ENCODE measurements at places on chromosomes 11 and 22. TPM values are rescaled to one million over a fixed set of nuclear protein-coding genes. Genes with fewer than 3 reads are reported as not detected.

The FBLN1 gene
- 96.0 TPM for polyA plus RNA-seq

The PDGFD gene
- polyA plus RNA-seq = not detected

The PANX2 gene
- 0.16 TPM for polyA plus RNA-seq

The CDKN1C gene
- polyA plus RNA-seq = 108 TPM

The GTPBP1 gene
- polyA plus RNA-seq = 33.3 TPM

DNA sequence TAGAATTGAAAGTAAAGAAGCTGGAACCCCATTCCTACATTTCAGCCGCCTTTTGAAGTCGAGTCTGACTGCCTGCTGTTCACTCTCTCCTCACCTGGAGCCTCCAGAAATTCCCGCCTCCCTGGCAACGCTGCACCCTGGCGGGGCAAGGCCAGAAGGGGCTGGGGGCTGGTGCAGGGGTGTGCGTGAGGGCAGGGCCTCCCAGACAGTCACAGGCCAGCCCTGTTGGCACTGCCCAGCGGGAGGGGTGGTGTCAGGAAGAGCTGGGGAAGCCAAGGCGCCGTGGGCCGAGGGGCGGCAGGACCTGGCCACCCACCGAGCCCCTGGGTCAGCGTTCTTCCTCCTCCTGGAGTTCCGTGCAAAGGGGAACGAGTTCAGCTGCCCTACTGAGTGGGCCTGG is 123.2 kb downstream of the KCNQ1OT1 start:
- no peak for DNase-seq

DNA sequence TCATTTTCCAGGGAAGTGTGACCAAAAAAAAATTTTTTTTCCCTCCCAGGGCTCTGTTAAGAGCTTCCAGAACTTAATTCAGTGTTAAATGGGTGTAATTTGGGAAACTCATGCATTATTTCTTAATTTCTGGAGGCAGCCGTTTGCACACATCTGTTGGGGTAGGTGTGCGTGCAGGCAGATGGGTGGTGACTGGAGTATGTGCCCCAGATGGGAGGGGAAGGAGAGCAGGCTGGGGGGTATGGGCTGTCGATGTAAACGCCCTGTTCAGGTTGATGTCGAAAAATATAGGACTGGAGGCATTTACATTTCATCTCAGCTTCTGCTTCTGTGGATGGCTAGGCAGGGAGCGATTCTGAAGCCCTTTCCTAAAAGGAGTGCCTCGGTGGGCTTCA is 13.7 kb upstream of the SHISAL1 start:
- no peak for DNase-seq

DNA sequence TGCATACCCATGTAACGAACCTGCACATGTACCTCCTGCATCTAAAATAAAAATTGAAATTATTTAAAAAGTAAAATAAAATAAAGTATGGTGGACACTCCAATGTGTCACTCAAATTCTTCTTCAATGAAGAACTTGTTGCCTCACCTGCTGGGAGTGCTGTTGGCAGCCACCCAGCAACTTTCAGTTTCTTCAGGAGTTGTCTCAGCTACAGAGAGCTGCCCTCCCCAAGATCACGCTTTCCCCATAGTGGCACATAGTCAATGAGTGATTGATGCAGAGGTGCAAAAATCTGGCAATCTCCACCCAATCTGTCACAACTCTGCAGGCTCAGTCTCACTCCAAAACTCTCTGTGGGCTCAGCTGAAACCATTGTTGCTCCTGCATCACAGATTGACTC is 92.3 kb upstream of the C11orf87 start:
- no peak for DNase-seq

- no peak for DNase-seq
Measured at GRCh38 chr22:25650833-25651232, 86.4 kb downstream of the GRK3 start.

DNA sequence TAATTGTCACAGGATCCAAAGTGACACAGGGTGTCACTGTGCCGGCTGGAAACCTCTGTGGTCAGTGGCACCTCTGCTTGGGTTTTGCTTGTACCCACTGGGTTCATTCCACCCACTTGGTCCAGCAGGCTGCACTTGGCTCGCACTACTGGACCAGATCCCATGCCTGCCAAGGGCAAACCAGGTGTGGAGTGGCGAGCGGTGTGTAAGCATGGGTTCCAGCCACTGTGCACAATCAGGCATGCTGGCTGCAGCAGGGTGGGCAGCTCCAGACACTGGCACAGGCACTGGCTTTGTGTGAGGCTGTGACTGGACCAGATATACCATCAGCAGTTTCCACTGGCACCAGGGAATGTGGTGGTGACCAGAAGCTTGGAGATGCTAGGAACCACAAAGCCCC is 261.4 kb downstream of the KCNA4 start:
- DNase-seq = no peak

DNA sequence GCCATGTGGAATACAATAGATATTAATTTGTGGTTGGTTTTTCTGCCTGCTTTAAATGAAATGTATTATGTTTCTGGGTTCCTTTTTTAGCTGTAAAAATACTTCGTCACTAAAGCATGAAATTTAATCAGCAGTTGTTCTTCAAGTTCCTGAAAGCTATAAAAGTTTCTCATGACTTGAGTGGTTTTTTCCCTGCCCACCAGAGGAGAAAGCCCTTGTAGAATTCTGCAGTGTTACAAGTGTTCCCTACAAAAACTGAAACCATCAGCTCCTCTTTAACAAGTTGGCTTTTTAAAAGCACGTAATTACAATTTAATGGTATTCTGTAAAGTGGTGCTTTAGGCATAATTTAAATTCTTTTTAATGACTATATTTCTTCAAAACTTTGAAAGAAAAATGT is 56.2 kb downstream of the PANX1 start:
- no peak for DNase-seq

DNA sequence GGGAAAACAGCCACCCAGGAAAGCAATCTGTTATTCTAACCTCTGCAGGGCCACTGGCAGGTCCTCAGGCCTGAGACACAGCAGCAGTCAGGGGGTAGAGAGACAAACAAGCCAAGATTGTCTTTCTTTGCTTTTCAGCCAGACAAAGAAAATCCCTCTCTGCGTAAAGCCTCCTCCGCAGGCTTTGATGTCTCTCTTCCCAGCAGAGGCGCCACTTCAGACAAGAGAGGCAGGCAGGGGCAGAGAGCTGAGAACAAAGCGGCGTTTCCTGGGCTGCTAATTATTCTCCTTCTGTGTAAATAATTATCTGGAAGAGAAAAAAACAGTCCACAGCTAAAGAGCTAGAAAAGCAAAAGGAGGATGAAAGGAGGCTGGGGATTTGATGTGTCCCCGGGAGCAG is 102.7 kb upstream of the SEZ6L start:
- no peak for DNase-seq

- DNase-seq = no peak
Measured at GRCh38 chr11:20058749-20059458, 101.4 kb downstream of the DBX1 start.

GRCh38 chr11:97163631-97164191 is 773.9 kb downstream of the JRKL start:
- DNase-seq = peak; percentile 74
